ENCODE measurements at places on chromosomes 12 and 14.
A peak's percentile ranks its signal among the peaks of the same experiment; 100 is the strongest.

GRCh38 chr14:67646131-67646530 lies 26.4 kb downstream of the ARG2 start:
- no peak for DNase-seq

- DNase-seq: no peak
These were observed 3.7 kb upstream of the CLEC6A start for GRCh38 chr12:8452036-8452435.

DNA sequence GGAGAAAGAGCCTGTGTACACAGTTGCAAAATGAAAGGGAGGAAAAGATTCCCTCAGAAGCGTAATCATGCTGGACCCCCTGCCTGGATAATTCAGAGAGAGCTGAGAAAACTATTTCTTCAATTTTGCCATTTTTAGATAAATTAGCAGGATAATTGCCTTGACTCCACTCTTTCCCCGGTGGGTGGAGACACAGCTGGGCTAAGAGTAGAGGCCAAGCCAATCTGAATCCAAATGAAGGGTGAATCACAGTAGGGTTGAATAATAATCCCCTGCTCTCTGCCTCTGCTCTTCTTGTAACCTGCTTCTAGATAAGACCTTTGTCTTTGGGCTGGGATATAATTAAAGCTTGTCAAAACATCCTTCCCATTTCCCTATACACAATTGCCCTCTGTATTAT lies 150.1 kb downstream of the CAPZA3 start:
- DNase-seq: no peak

DNA sequence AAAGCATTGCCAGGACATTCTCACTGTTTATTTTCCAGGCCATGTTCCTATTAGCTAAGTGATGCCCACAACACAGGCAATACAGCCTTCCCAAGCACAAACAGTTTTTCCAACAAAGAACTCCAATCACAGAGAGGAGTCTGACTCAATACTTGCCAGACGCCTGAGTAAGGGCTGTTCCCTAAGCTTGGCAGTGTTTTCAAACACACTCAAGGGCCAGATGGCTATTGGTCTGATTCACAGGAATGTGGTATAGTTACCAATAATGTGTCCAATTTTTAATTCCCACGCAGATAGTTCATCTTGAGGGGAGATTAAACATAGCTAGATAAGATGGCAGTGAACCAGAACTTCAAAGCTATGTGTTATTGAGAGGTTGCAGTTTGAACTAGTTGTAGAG lies 381.0 kb downstream of the SNAPC1 start:
- no peak for DNase-seq

DNA sequence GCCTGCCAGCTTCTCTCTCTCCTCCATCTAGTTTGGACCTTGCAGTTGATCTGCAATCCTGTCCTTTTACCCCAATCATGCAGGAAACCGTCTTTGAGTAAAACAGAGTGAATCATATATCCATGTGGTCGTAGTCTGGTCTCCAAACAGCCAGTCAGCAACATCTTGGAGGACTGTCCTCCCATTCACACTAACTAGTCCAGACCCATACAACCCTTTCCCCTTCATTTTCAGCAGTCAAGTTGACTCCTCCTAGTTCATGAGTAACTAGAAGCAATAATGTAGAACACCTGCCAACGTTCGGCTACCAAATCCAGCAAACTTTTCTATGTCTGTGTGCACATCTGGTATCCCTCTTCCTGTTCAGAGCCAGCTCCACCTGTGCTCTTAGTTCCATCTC lies 10.8 kb upstream of the BIN2 start:
- DNase-seq: no peak

DNA sequence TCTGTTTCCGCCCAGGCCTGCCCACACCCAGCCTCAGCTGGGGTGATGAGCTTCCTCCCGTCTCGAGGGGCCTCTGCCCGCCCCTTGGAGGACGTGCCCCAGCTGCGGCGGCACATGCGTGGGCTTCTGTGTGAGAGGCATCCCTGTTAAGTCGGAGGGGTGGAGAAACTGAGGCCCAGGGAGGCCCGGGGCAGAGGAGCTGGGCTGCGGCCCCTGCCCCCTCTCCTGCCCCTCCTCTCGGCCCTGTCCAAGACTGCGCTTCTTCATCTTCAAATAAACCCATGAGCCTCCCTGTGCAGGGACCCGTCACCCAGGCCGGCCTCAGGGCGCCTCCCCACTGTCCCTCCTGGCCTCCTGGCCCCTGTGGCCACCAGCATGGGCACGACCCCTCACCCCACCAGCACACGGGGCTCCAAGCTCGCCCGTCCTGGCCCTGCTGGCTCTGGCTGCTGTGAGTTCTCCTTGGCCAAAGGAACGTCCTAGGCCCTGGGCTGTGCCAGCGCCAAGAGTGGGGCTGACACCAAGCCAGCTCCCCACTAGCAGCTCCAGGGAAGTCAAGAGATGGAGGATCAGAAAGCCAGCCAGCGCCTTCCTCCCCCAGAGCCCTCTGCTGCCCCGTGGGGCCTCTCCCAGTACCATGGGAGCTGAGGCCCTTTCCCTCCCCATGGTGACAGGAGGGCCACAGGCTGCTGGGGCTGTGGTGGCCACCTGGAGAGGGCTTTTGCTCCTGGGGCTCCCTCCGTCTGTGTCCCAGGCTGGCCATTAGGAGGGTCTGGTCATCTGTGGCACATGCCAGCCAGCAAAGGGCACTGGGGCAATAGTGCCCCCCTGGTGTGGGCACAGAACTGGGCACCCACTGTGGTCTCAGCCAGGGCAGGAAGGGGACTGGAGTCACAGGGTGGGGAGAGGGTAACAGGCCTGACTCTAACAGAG lies 180.4 kb downstream of the KIF26A start:
- DNase-seq: no peak

DNA sequence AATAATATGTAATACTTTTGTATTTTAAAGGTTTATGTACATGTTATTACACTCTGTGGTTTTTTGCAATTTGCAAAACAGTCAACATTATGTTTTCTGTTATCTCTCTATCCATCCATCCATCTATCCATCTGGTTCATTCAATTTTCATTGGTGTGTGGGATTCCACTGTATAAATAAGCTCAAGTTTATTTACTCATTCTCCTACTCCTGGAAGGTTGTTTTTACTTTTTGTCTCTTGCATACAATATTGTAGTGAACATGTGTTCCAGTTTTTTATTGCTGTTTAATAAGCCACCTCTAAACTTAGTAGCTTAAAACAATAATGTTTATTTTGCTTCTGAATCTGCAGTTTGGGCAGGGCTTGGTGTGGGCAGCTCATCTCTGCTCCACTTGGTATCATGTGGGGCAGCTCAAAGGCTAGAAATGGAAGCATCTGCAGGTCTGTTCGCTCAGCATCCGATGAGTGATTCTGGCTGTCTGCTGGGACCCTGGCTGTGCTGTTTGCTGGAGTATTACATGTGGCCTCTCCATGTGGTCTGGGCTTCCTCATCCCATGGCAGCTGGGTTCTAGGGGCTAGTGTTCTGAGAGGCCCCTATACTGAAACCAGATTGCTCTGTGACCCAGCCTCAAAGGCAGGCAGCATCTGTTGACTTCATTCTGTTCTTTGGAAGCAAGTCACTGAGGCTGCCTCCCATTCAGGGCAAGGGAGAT lies 98.8 kb downstream of the SLC25A47 start:
- no peak for DNase-seq

- DNase-seq: no peak
These were observed 6.0 kb downstream of the TGM1 start for GRCh38 chr14:24256960-24257359.

GRCh38 chr14:73759183-73759713 lies 45.1 kb upstream of the PNMA1 start:
- DNase-seq: peak; percentile 40

GRCh38 chr12:105803292-105803691 lies 335.5 kb downstream of the NUAK1 start:
- no peak for DNase-seq

DNA sequence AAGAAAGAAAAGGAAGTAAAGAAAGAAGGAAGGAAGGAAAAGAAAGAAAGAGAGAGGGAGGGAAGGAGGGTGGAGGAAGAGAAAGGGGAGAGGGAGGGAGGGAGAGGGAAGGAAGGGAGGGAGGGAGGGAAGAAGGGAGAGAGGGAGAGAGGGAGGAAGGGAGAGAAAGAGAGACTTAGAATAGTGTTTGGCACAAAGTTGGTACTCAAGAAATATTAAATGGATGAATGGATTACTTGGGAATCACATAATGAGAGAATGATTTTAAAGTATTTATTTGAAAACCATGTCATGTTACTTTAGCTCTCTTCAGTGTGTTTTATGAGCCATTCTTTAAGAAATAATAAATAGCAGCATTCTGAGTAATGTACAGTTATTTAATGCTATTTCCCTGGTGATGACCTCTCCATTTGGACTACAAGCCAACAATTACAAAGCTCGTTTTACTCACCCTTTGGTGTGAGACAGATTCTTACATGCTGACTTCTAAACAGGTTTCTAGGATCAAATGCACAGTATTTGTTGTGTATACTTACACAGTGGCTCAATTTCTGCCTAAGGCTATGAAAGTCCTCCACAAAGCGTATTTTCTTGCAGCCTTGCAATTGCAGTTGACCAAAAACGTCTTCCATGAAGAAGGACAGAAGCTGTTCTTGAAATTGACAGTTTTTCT lies 861 bp downstream of the IL26 start:
- DNase-seq: no peak

DNA sequence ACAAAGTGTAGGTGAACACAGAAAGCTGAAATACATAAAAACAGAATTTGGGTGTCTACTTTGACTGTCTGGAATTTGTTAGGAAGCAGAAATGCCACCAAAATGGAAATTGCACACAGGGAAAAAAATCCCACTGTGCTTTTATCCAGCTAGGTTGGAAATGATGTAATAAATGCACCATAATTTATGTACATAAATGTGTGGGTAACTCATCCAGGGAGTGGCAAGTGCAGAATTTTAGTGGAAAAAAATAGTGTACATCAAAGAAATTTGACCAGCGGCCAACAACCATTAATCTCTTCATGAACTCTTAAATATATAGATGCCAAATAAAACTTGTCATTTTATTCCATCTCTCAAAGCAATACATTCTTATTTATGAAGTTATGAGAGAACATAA lies 105.6 kb downstream of the LLPH start:
- DNase-seq: no peak

GRCh38 chr14:45253754-45254310 lies 830 bp upstream of the MIS18BP1 start:
- no peak for DNase-seq

DNA sequence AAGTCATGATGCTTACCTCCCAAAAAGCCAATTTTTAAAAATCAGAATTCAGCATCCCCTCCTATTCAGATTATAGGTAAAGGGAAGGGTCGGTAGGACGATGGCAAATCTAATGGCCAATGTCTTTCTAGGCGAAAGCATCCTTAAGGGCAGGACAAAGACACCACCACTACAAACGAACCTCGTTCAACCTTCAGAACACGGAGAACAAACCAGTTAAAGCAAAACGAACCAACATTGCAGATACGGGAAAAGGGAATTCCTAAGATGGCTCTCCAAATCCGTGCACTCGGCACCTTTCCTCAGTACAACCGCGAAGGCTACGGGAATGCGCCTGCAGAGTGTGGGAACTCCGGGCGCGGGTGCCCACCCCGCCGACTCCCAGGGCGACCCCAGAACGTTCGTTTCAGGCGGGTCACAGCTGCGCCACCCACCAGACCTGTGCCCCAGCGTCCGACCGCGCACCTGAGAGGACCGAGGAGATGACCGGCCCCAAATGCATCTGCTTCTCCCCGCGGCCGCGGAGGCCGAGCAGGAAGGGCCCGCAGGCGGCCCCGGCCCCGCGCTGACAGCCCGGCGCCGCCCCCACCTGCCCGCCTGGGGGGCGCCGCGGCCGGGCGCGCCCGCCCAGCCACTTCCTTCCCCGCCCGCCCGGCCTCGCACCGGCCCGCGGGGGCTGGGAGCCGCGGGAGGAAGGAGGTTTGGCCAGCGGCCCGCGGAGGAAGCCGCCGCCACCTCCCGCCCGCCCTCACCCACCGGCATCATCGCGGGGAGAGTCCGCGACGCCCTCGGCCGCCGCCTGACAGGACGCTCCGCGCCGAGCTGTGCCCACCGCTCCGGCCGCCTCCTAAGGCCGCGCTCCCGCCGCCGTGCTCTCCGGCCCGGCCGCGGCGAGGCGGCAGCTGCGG lies 578 bp downstream of the PPP1R13B start:
- DNase-seq: no peak

DNA sequence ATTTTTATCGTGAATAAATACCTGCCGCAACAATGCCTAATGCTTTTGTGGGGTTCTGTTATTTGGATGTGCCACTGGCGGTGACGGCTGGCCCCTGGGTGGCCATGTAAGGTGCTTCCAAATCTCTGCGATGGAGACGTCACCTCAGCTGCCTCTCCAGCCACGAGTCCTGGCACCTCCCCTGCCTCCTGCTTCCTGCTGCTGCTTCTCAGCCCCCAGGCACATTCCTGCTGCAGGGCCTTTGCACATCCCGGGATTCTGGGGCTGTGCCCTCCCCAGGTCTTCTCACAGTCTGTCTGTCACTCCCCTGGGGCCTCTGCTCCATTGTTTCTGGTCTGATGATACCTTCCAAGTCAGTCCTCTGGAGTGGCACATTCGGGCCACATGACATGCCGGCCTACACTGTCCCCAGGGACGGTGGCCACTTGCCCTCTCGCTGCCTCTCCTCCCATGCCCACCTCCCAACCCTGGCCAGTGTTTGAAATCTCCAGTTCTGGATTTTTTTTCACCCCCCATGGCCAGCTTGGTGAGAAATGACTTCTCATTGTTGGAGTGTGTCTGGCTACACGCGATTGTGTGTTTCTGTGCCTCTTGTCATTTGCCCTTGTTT lies 151.8 kb downstream of the KIF26A start:
- DNase-seq: no peak

DNA sequence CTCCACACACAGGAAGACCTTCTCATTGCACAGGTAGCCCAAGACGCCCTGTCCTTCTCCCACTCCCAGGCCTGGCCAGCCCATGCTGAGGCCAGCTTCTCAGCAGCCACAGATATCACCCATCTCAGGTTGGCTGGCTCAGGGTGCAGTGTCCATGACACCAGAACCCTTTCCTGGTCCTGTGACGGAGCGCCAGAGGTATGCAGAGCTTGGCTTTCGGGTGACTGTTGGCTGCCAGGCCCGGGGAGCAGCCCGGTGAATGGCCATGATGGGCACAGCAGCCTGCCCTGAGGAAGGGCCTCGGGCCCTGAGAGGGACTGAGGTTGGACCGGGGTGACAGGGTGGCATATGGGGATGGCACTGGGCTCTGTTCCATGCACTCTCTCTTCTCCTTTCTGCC lies 173.4 kb downstream of the TSPAN9 start:
- DNase-seq: no peak

GRCh38 chr12:3632754-3633153 lies 120.2 kb downstream of the CRACR2A start:
- no peak for DNase-seq

DNA sequence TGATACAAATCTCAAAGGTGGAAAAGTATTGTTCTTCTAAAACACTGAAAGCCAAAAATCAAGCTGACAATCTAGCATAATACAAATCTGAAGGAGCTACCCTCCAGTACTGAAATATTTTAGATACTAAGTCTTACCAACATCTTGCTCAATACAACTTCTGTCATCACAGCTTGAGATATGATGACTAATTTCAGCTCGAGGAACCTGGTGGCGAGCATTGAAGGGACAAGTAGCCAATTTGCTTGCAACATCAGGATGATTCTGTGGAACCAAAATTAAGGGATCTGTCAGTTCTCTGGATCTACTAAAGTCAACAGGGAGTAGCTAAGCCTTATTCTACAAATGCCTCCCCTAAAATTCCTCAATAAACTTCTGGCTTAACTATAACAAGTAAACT lies 10.4 kb downstream of the GTSF1 start:
- DNase-seq: no peak

- no peak for DNase-seq
These were observed 445.7 kb downstream of the TMTC2 start for GRCh38 chr12:83132360-83132759.

GRCh38 chr14:52365071-52365470 lies 51.0 kb downstream of the PTGER2 start:
- DNase-seq: no peak
